Ovary (tissue), 10 donors: ENCODE measurements at places on chromosomes 3 and 15. TPM values are rescaled to one million over a fixed set of nuclear protein-coding genes. Genes with fewer than 3 reads are reported as not detected.
A peak's percentile ranks its signal among the peaks of the same experiment; 100 is the strongest.

- no peak for DNase-seq
Measured at GRCh38 chr15:82003916-82004315, 41.9 kb downstream of the MEX3B start.

DNA sequence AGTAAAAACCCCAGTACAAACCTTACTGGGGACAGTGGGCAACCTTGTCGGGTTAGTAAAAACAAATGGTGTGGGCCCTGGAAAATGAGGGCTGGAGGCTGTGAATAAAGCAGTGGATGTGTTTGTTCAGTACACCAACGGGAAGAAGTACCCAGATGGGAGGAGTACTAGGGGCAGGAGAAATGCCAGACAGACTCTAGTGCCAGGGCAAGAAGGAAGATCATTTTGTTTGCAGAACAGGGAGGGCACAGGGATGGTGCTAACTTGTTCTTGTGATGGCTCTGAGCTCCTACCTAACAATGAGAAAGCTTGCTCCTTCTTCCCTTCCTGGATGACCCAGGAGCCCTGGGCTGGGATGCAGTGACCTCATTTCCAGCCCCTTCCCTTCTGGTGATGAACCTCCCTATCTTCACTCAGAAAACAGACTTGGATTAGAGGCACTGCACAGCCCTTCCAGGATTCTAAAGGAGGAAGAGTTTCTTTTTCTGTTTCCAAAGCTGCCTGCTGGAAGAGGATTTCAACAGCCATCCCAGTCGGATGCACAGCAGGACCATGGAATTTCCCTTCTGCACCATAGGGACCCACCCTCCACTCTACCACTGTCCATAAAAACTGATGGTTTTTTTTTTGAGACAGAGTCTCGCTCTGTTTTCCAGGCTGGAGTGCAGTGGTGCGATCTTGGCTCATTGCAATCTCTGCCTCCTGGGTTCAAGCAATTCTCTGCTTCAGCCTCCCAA, 6.1 kb downstream of the RASSF1 start:
- no peak for DNase-seq

DNA sequence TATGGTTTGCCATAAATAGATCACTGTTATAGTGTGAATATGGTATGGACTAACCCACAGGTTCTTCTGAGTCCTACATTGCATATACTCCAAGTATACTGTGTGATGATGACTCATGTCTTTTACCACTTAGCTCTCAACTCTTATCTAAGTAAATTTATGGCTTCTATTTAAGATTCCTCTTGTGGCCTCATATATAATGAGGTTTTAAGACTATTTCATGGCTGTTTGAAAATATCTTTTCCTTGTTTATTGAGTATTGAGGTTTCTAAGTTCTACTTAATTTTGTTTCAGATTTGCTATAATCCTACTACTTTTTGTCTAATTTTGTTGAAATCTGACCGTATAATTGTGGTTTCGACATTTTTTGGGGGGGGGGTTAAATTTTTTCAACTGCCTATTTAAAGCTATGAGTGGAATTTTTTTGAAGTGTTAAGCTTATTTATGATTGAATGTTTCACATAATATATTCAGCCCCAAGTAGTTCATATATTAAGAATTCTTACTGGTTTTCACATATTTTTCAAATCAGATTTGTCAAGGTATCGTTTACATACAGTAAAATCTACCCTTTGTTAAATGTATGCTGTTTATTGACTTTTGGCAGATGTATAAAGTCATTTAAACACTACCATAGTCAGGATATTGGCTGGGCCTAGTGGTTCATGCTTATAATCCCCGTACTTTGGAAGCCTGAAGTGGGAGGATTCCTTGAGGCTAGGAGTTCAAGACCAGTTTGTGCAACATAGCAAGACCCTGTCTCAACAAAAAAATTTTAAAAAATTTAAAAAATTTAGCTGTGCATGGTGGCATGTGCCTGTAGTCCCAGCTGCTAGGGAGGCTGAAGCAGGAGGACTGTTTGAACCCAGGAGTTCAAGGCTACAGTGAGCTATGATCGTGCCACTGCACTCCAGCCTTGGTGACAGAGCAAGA, 11.7 kb downstream of the SLC25A36 start:
- DNase-seq: no peak

DNA sequence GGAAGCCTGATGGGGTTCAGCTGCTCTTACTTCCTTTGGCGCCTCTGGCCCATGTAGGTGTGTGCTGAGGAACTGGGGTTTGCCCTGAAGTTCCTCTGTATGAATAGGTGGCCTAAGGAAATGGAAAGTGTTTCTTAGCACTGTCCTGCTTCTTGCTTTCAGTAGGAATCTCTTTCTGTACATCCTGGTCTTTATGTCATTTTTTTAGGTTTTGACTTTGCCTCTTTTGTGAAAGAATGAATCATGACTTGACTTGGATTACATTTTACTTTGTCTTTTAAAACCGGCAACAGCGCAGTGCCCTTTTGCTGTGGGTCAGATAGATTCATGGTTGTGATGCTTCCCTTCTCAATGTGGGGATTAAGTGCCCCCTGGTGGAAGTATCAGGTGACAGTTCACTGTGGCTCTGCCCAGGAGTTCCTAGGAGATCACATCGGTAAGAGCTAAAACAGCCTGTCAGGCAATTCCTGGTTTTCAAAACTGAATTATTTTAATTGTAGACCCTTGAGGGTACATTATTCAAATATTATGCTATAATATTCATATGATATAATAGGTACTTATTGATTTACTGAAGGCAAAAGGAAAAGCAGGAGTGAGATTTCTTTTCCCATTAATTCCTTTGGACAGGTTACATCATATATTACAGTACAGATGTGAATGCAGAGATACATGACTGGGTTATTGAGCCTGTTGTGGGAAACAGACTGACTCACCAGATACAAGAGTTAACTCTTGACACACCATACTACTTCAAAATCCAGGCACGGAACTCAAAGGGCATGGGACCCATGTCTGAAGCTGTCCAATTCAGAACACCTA, 95.4 kb downstream of the HCN4 start:
- DNase-seq: peak; percentile 39

DNA sequence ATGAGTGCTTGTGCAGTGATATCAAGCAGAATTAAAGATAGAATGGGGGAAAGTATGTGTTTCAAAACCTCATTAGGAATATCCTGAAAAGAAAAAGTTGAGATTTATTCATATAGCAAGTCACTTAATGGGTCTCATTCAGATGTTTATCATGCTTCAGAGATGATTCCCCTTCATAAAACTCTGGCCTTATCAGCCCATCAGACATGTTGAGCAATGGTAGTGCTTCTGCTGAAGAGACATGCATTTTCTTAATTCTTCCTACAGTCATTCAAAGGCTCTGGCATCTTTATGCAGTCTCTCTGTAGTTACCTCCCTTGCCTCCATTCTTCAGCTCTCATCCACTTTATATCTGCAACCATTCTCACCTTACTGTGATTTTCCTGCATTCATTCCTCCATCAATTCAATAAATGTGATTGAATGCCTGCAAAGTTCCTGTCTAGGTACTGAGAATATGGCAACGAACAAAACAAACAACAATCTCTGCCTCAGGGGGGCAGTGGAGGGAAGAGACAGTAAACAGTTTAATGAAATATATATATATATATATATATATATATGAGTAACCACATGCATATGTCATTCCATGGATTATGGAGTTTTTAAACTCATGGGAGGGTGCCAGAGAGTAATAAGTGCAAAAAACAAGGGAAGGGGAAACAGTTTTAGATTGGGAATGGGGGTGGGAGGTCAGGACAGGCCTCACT, 138.5 kb downstream of the NECTIN3 start:
- DNase-seq: no peak

- DNase-seq: no peak
Measured at GRCh38 chr3:138036572-138036971, 26.6 kb downstream of the CLDN18 start.

GRCh38 chr15:35066094-35066493, 19.0 kb downstream of the NANOGP8 start:
- DNase-seq: no peak

DNA sequence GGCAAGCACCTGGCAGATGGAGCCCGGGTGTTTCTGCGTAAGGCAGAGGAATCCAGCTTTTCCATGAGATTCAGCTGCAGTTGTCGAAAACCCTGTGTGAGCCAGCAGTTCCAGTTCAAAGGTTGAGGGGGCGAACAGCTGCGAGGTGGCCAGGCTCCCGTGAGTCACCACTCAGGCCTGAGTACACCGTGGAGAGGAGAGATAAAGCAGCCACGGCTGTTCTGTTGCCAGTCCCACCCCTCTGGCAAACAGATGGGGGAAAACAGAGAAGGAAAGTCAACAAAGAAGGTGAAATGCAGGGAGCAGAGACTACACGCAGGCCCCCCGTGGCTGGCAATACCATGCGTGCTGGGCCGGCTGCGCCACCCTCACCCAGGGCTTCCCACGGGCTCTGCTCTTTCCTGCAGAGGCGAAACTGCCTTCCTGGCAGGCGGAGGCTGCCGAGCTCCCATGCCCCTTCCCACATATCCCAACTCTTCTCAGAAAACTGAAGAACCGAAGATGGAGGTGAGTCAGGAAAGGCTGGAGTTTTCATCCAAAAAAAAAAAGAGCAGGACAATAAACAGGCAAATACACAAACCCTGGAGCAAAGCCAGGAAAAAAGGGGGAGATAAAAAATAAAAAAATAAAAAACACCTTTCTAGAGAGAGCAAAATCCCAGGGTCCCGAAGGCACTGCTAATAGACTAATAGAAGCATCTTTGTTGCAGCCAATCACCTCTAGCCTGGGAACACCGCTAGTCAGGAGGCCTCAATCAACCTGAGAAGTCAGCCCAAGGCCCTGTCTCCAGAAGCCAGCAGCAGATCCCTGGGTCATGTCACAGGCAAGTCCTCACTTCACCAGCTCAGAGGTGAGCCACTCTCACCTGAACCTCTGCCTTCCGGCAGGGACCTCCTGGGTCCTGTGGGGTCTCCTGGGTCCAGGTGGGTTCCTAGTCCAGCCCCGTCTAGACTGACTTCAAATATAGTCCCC, 37.7 kb downstream of the FAM174B start:
- DNase-seq: peak; percentile 84

GRCh38 chr3:69650066-69650419, 89.2 kb upstream of the MITF start:
- no peak for DNase-seq

DNA sequence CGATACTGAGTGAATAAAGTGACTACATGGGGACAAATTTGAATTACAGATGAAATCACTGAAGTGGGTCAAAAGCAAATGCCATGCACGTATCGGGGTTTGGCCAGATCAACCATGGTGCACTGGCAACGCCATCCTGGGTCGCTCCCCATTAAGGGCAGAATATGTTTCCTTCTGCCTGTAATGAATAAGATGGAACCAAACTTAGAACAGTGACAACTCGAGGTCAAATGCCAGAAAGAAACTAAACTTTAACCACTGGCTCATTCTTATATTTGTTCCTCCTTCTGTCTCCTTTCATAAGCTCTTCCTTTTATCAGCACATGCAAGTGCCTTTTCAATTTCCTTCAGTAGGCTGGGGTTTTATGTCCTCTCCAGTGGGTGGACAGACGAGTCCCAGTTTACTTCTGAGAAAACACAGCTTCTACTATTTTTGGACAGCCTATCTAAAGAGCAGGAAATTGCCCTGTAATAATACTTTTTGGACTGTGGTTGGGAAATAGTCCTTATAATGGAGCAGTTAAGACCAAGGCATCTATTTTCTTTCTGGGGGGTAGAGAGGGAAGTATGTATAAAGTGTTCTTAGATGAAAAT, 61.4 kb downstream of the WHAMM start:
- DNase-seq: no peak

Gene SLC51A
- 14.2 TPM for total RNA-seq

Gene SCG5
- 0.63 TPM for total RNA-seq

Gene CCNB2
- total RNA-seq: 0.46 TPM

Gene ABI3BP
- 39.6 TPM for total RNA-seq
